CD4-positive, alpha-beta memory T cell (primary cell): ENCODE measurements at places on chromosomes 12 and 14.
A peak's percentile ranks its signal among the peaks of the same experiment; 100 is the strongest.

- no peak for DNase-seq
Observed at GRCh38 chr12:126493366-126494108, 1428.3 kb downstream of the AACS start.

- DNase-seq, result no peak
Observed at GRCh38 chr14:104295681-104296387, 157.4 kb downstream of the KIF26A start.

DNA sequence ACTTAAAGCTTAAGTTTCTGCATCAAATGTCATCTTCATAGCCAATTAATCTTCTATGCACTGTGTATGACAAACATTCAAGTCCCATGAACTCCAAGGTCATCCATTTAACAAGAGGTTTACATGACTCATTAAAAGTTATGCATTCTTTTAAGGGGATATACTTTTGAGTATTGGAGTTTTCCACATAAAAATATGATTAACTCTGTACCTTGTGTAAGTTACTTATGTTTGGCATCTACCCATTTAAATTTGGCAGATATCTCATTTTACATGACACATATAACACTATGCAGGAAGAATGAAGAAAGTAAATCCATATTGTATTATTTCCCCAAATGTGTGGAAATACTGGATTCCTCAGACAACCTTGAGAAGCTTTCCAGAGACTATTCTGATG, 240.2 kb downstream of the PAX9 start:
- DNase-seq, result no peak

- DNase-seq, result no peak
Observed at GRCh38 chr12:124497658-124498057, 69.8 kb downstream of the NCOR2 start.

GRCh38 chr12:108099073-108099472, 30.0 kb upstream of the WSCD2 start:
- DNase-seq, result no peak

GRCh38 chr12:91952916-91953315, 192.7 kb downstream of the BTG1 start:
- DNase-seq, result no peak

GRCh38 chr14:69040353-69040752, 61.3 kb upstream of the ACTN1 start:
- no peak for DNase-seq

GRCh38 chr12:16224196-16224595, 53.3 kb downstream of the SLC15A5 start:
- no peak for DNase-seq

GRCh38 chr14:22071006-22071405, 397.4 kb upstream of the OR4E1 start:
- peak; percentile 54 for DNase-seq

DNA sequence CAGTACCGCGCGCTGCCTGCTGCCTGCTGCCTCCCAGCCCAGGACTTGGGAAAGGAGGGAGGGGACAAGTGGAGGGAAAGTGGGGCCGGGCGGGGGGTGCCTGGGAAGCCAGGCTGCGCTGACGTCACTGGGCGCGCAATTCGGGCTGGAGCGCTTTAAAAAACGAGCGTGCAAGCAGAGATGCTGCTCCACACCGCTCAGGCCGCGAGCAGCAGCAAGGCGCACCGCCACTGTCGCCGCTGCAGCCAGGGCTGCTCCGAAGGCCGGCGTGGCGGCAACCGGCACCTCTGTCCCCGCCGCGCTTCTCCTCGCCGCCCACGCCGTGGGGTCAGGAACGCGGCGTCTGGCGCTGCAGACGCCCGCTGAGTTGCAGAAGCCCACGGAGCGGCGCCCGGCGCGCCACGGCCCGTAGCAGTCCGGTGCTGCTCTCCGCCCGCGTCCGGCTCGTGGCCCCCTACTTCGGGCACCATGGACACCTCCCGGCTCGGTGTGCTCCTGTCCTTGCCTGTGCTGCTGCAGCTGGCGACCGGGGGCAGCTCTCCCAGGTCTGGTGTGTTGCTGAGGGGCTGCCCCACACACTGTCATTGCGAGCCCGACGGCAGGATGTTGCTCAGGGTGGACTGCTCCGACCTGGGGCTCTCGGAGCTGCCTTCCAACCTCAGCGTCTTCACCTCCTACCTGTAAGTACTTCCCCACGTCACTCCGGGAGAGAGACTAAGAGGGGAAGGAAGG, at the start of gene LGR5:
Gene LGR5, plus strand, starts transcription at position 186 of the 732 bp plus-strand sequence. Its CDS starts 283 bp downstream, at position 469.
- DNase-seq, result no peak

DNA sequence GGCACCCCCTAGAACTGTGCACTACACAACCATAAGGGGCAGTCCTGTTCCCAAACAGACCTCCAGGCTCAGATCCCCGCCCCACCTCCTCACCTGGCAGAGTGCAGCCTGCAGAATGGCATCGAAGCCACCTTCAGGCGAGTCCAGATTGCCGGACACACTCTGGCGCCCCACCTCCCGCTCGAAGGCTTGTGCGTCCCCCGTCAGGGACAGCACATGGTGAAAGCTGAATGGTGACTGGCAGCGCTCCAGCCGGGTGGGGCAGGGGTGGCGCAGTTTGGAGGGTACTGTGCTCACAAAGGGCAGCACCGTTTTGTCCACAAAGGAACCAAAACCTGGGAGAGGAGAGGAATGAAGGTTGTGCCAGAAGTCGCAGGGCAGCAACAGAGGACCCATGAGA, 10.6 kb downstream of the ITGB7 start:
- DNase-seq, result no peak

- no peak for DNase-seq
Observed at GRCh38 chr14:106248321-106249192, 722.2 kb downstream of the TMEM121 start.

DNA sequence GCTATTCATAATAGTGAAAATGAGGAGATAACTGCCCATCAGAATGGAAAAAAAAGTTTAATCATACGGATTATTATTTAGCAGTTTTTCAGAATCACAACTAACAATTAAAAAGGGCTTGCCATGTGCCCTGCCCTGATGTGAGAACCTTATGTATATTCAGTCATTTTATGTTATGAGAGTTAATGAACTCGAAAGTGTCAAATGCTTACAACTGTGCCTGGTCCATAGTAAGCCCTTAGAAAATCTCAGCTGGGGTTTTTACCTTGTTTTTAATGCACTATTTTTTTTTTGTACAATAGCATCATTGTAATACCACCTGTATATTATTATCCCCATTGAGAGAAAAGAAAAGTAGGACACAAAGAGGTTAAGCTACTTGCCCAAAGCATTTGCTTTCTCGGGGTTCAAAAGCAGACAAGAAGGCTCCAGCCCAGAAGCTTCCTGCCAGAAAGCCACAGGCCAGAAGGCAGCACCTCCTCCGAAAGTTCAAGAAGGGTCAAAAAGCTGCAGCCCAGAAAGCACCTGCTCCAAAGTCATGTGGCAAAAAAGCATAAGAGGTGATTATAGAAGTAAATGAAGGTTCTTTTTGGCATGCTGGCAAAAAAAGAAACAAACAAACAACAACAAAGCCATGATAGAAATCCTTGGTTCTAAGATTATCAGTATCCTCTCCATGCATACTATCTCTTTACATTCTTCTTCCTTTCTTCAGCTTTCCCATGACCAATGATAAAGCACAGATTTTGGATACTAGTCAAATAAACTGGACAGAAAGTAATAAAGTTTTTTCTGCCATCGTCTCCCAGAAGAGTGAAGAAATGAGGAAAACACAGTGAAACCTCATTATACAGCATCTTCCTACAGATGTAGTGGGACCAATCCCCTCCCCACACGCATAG, 59.1 kb upstream of the NAP1L1 start:
- peak; percentile 41 for DNase-seq
